ENCODE measurements at places on chromosomes 7 and 10.

- DNase-seq, result peak; percentile 71
Measured at GRCh38 chr7:42107484-42108240, 129.3 kb downstream of the GLI3 start.

GRCh38 chr10:66277481-66277880, 648.4 kb upstream of the LRRTM3 start:
- no peak for DNase-seq

GRCh38 chr7:55432939-55433784, 68.0 kb downstream of the LANCL2 start:
- DNase-seq, result peak; percentile 79

DNA sequence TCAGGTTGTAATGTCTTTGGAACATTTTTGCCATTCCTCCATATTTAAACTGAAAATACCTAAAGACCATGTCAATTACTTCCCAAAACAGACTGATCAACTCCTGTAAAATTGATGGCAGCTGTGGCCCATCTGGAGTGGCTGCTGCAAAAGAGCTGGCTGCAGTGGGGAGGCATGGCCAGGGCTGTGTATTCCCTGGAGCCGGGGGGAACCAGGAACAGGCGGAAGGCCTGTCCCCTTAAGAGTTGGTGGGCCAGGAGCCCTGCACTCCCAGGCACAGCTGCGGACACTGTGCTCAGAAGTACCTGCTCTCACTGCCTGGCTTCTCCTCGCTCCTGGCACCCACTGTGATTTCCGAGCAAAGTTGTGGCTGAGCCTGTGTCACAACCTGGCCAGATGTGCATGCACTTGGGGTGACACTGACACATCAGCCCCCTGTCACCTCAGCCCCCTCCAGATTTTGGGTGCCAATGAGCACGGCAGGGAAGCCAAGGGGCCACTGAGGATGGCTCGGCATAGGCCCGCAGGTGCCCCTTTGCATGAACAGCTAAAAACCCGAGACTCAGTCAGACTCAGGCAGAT, 116.1 kb downstream of the DGKB start:
- DNase-seq, result no peak

DNA sequence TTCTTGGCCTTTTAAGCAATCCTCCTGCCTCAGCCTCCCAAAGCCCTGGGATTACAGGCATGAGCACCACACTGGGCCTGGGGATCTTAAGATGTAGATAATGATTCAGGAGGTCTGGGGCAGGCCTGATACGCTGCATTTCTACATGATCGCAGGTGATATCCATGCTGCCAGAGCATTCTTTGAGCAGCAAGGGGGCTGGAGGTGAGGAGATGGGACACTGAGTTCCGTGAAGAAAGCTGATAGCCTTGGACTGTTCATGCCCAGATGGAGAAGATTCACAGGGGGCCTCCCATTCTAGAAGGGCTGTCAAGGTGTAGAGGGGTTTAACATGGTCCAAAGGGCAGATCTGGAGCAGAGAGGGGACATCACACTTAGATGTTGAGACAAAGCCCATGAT, 480.3 kb downstream of the RPS24 start:
- DNase-seq, result no peak

- no peak for DNase-seq
Measured at GRCh38 chr7:11746591-11746990, 85.4 kb downstream of the THSD7A start.

DNA sequence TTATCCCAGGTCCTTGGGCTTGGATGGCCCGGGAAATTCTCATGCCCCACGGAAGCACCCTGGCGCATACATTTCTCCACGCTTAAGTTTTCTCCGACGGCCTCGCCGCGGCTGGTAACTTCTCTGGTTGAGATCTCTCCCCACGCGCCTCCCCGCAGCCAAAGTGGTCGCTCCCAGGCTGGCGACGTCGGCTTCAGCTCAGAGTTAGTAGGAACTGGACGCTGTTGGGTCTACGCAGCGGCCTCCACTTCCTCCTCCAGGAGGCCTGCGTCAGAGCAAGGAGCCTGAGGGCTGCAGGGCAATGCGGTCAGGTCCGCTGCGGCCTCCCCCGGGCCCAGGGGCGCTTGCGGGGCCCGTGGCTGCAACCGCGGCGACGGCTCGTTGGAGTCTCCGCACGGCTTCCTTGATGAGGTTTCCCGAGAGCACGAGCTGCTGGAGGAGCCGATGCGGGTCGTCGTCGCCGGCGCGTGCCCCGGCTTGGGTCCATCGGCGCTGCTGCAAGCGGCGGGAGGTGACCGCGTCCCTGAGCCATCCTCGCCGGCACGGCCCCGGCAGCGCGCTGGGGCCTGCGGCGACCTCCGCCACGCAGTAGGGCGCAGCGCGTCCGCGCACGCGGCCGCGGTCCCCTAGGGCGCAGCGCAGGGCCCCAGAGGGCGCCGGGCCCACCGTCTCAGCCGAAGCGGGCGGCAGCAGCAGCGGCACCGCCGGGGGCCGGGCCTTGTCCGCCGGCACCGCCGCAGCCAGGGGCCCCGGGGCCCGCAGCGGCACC, 744 bp downstream of the FRAT2 start:
- DNase-seq, result peak; percentile 34

GRCh38 chr7:85054306-85054705, 132.6 kb downstream of the SEMA3D start:
- DNase-seq, result no peak

DNA sequence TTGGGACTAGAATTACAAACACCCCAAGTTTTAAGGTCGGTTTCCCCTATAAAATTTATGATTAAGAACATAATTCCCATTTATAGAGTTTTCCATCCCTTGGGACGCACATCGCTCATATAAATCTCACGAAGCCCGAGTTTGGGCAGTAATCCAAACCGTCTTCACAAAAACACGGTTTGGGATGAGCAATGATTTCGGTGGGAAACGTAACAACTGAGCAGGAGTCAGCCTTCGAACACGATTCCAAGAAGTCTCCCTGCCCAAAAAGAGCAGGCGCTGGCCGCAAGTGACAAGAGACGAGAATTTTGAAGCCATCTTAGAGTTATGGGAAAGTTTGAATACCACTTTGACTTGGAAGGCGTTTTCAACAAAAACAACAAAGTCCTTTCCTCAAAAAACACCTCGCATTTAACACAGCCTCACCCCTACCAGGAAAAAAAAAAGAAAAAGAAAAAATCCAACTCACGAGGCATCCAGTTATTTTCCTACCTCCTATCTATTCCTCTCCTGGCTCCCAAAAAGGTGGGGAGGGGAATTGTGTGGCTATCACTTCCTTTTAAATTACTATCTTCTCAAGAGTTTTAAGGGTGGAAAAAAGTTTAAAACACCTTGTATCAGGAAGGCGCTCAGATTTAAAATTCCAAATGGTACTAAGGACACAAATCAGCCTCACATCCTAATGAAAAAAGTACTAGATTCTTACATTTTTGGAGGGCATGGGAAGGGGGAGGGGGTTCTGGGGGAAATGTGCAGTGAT, 1.6 kb downstream of the SEPHS1 start:
- peak; percentile 20 for DNase-seq

DNA sequence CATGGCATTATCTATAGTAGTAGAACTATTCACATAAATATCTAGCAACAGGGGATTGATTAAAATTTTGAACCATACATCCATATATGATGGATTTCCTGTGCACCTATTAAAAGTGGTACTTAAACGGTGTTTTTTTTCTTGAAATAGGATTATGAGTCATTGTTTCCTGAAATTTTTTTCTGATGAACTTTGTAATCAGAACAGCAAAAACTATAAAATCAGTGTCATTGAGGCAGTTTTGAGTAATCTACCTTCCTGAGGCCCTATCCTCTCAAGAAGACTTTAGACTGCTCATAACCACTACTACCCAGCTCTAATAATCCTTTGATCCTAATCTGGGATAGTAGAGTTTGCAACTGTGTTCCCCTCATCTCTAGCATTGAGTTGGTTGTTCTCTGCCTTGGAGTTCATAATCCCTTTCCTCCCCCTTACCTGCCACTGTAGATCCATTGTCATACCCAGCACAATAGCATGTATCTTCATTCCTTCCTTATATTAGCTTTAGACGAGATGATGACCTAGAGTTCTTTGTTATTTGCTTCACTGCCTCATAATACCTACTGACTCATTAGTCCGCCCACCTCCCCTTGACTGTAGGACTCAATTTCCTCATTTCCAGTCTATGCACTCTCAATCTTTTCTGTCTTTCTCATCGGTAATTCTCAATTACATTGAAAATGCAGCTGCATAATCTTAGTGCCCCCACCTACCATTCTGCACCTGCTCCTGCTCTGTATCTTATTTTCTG, 133.4 kb downstream of the LRRC4 start:
- no peak for DNase-seq

- peak; percentile 59 for DNase-seq
Measured at GRCh38 chr10:94006591-94007550, 13.1 kb downstream of the PLCE1 start.

GRCh38 chr7:94297397-94297838, 97.3 kb upstream of the COL1A2 start:
- peak; percentile 38 for DNase-seq

DNA sequence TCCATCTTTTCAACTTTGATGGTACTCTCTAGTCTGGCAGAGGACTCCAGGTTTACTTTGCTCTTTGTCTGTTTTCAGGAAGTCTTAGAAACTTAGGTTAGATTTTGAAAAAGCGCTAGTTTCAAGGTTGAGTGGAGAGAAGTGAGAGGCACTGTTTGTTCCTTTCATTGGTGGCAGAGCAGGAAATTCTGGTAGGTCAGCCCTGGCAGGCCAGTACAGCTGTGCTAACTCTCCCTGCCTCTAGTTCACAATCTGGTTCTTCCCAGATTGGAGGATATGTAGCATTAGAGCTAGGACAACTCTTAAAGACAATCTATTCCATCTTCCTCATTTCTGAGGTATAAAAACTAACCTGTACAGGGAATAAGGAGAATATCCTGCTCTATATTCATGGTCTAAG, 160.9 kb upstream of the FZD1 start:
- no peak for DNase-seq

GRCh38 chr10:71319042-71319799, at the start of gene SLC29A3:
TSS of gene SLC29A3 (plus strand) at chr10:71319259. CDS start at chr10:71319310, 51 bp downstream.
- peak; percentile 81 for DNase-seq
